ENCODE measurements at places on chromosomes 4 and X.

- no peak within 1 kb of the TSS for H3K4me3 ChIP-seq
- no peak within 1 kb of the TSS for H3K27ac ChIP-seq
- H3K36me3 ChIP-seq: no peaks in the 10 kb centered on the region
Measured at GRCh38 chrX:105822138-105823091, at the start of gene NRK. Gene NRK (plus strand): TSS chrX:105822539. CDS start chrX:105822846, 307 bp downstream.

DNA sequence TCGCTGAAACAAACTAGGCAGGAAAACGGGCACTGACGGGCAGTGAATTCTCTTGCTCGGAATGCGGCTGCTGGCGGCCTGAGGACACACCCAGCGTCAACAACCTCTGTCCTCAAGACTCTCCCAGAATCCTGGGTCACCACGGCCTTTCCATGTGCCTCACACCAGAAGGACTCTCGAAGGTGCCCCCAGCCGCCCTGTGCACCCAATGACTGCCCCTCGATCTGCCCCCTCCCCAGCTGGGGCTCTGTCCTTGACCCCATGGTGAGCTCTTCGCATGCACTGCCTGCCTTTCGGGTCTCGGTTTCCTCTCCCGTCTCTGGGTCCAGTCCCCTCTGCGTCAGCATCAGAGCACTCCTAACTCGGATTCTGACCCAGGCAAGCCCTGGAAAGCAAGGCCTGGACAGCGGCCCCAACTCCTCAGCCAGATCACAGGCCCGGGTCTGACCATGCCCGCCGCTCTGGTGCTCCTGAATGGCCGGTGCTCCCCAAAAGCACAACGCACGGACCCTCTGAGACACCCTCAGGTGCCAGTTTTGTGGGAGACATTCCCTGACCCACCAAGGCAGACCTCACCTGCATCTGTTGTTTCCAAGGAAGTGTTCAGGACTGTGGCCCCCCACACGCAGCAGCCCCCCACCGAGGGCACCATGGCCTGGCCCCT, 56.0 kb downstream of the ACOX3 start:
- no peak overlapping the region for H3K4me3 ChIP-seq
- no peaks in the 10 kb centered on the region for H3K36me3 ChIP-seq
- H3K27me3 ChIP-seq: no peaks in the 10 kb centered on the region
- no peaks in the 10 kb centered on the region for H3K4me1 ChIP-seq
- H3K27ac ChIP-seq: no peak overlapping the region

GRCh38 chr4:163157157-163157556, 9.5 kb downstream of the NAF1 start:
- peaks cover 2% of the 10 kb centered on the region for H3K4me1 ChIP-seq
- H3K27ac ChIP-seq: no peak overlapping the region
- DNase-seq: no peak
- peaks cover 27% of the 10 kb centered on the region for H3K36me3 ChIP-seq
- H3K4me3 ChIP-seq: no peak overlapping the region

- H3K4me3 ChIP-seq: no peak overlapping the region
- no peak overlapping the region for H3K27ac ChIP-seq
- H3K27me3 ChIP-seq: peaks cover 14% of the 10 kb centered on the region
- DNase-seq: no peak
- H3K36me3 ChIP-seq: no peaks in the 10 kb centered on the region
- H3K4me1 ChIP-seq: peaks cover 21% of the 10 kb centered on the region
Measured at GRCh38 chr4:73721909-73722308, 18.5 kb upstream of the CXCL8 start.

GRCh38 chr4:43587758-43588157, 695.2 kb downstream of the GRXCR1 start:
- H3K27me3 ChIP-seq: no peaks in the 10 kb centered on the region
- DNase-seq: no peak
- H3K36me3 ChIP-seq: no peaks in the 10 kb centered on the region

GRCh38 chr4:123701131-123701575, 304.6 kb downstream of the SPRY1 start:
- no peak overlapping the region for H3K27ac ChIP-seq
- H3K4me1 ChIP-seq: no peaks in the 10 kb centered on the region

DNA sequence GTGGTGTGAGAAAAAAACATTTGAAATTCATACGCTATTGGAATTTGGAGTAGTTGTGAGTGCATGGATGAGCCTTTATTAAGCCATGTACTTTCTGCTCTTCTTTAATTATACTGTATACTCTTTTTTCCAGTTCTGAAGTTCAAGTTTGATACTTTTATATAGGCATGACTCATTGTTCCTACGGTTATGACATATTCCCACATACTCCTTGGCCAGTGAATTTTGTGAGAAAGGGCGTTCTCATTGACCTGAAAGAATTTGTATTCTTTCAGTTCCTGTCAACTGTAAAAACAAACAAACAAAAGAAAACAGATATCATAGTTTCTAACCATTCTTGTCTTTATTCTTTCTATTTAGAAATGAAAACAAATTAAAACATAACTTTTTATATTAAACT, 407.3 kb downstream of the MAPK10 start:
- H3K4me3 ChIP-seq: no peak overlapping the region
- H3K36me3 ChIP-seq: no peaks in the 10 kb centered on the region

DNA sequence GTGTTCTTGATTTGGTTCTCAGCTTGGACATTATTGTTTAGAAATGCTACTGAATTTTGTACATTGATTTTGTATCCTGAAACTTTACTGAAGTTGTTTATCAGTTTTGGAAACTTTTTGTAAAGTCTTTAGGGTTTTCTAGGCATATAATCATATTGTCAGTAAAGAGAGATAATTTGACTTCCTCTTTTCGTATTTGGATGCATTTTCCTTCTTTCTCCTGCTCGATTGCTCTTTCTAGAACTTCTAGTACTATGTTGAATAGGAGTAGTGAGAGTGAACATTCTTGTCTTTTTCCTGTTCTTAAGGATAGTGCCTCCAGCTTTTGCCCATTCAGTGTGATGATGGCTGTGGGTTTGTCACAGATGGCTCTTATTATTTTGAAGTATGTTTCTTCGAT, 24.1 kb downstream of the TMPRSS11A start:
- H3K27me3 ChIP-seq: peaks cover 3% of the 10 kb centered on the region
- no peak overlapping the region for H3K4me3 ChIP-seq
- no peaks in the 10 kb centered on the region for H3K36me3 ChIP-seq
- H3K4me1 ChIP-seq: no peaks in the 10 kb centered on the region
- no peak for DNase-seq

DNA sequence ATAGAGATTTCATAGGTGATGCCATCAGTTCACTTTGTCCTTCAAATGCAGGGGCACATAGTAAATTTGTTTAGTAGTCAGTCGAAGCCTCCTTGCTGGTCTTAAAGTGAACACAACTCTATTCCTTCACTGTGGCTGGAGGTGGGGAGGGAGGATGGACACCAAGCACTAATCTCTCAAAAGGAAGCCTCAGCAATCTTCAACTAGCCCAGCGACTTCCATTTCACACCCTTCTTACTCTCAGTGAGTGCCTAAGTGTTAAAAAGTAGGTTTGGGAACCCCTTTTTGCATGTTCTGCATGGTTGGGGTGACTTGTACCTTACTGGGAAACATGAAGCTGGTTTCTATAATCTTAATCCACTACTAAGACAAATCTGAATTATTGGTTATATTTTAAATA, 96.0 kb upstream of the GUCY1A1 start:
- no peak for DNase-seq
- peaks cover 5% of the 10 kb centered on the region for H3K27me3 ChIP-seq
- no peak overlapping the region for H3K4me3 ChIP-seq
- no peaks in the 10 kb centered on the region for H3K36me3 ChIP-seq

DNA sequence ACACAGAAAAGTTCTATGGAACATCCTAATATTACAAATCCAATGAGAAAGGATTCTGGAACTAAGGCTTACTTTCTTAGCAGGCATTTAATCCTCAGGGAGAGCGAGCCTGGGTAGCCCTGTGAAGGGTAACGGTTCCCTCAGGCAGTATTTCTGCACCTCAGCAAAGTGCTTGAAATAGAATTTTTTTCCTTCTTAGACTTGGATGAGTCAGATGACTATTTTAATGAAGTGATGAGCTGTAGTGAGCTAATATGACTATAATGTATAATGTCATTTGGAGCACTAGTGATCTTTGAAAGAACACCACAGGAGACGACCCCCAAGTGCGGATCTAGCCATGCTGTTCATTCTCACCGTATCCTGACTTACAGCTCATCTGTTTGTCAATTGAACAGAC, 493.0 kb upstream of the FAM241A start:
- no peaks in the 10 kb centered on the region for H3K4me1 ChIP-seq
- no peak overlapping the region for H3K27ac ChIP-seq
- no peak for DNase-seq

DNA sequence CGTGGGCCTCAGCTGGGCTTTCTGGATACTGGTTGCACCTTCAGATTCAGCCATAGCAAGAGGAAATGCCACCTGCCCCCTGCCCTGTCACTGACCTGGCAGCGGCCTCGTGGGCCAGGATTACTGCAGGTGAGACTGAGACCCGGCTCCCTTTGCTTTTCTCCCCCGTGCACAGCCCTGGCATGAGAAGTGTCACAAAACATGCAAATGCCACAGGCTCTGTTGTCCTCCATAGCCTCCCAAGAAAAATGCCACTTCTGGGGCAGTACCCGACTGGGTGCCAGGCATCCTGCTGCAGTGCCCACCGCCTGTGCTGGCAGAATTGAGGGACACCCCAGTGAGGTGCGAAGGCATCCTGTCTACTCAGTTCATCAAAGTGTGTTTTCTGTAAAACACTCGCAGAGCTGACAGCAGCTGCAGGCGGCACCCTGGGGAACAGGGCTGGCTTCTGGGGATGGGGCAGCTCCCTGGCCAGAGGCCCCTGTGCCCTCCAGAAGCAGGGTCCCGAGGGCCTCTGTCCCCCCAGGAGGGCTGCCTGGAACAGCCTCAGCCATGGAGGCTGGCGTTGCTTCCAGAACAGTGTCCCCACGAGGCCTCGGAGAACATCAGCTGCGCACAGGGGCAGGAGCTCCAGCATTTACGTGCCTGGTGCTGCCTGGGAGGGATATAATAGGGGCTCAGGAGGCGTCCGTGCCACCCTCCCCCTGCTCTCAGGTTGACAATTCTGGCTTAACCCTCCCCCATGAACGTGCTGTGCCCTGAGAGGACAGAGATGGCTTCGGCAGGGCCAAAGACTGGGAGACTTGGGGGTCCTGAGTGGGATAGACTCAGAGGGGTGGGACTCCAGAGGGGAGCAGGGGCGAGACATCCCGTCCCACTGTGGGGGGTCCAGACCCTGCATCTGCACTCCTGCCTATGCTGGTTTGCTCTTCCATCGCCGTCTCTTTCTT, 99.5 kb upstream of the NKX1-1 start:
- DNase-seq: no peak
- no peak overlapping the region for H3K27ac ChIP-seq
- no peaks in the 10 kb centered on the region for H3K27me3 ChIP-seq
- H3K4me3 ChIP-seq: no peak overlapping the region

- DNase-seq: no peak
- H3K27me3 ChIP-seq: peaks cover 52% of the 10 kb centered on the region
- peaks cover 2% of the 10 kb centered on the region for H3K4me1 ChIP-seq
- H3K36me3 ChIP-seq: no peaks in the 10 kb centered on the region
Measured at GRCh38 chr4:6565691-6566390, 9.1 kb upstream of the MAN2B2 start.

- no peak overlapping the region for H3K4me3 ChIP-seq
- H3K27ac ChIP-seq: no peak overlapping the region
- H3K4me1 ChIP-seq: peaks cover 23% of the 10 kb centered on the region
Measured at GRCh38 chrX:15848576-15848975, 6.0 kb downstream of the AP1S2 start.

DNA sequence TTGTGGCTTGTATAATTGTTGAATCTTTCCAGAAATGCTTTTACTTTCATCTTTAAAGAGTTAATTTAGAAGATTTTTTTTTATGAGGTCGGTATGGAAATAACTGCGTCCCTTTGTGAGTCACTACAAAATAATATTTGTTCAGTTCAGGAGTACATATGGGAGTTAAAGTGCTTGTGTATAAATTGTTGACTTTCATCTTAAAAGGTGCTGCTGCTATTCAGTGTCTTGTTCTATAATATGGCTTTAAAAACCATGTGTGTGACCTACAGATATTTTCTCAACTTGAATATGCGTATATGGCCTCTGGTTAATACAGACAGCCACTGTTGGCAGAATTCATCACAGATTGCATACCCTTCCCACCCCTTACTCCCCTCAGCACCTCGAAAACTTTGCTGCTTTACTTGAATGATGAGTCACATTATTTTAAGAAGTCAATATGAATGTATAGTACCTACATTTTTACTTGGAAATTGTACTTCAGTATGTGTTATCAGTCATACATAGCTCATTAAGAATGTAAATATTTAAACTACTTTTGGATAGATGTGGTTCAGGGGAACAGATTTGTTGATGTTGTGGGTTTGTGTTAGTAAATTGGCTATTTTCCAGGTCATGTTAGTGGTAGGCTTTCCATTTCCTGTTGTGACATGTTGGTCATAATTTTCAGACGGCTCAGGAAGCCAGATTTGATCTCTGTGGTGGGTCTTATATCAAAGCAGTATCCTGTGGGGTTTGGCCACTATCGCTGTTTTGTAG, 1.5 kb downstream of the CLCN3 start:
- H3K36me3 ChIP-seq: peaks cover 6% of the 10 kb centered on the region
- peak overlapping the region; percentile 84 for H3K27ac ChIP-seq
- peak; percentile 35 for DNase-seq
- peaks cover 56% of the 10 kb centered on the region for H3K4me1 ChIP-seq
- no peaks in the 10 kb centered on the region for H3K27me3 ChIP-seq

DNA sequence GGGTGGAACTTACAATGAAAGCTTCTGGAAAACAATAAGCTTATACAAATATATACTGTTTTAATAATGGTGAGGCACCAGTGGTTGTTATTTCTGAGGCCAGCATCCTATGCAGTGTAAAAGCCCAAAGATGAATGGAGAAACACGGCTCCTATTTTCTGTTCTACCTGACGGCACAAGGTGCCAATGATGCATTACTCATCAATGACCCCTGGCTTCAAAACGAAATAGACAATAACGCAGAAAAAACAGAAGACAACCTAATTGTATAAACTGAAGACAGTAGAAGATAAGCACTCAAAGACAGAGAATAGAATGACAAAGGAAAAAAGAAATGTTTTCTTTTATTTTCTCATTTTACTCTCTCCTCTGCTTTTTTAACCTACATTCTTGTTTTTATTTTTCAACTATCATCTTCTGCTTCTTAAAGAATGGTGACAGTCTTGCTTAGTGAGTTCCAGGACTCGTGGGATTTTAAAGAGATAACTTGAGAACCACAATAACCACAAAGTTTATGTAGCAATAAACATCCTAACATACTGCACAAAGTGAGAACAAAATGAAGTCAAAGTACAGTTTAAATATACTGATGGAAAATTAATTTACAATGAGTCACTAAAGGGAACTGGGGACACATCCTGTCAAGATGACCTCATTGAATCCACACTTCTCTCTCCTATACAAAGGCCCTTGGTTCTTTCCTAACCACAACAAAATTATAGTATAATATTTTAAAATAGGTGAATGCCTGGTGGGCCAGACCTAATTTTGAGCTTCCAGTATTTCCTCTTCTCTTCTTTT, 169.8 kb downstream of the BTC start:
- H3K27ac ChIP-seq: no peak overlapping the region
- H3K4me3 ChIP-seq: no peak overlapping the region
- no peaks in the 10 kb centered on the region for H3K36me3 ChIP-seq
- H3K4me1 ChIP-seq: peaks cover 18% of the 10 kb centered on the region

All from T-helper 2 cell treated with Interferon-gamma antibody and Interleukin-4, amounts not matched to agents 5 μg/mL and 100 μg/mL, for 36 hours (primary cell).